Ecto neural progenitor cell (in vitro differentiated cells): ENCODE measurements at places on chromosomes 13 and 19.

DNA sequence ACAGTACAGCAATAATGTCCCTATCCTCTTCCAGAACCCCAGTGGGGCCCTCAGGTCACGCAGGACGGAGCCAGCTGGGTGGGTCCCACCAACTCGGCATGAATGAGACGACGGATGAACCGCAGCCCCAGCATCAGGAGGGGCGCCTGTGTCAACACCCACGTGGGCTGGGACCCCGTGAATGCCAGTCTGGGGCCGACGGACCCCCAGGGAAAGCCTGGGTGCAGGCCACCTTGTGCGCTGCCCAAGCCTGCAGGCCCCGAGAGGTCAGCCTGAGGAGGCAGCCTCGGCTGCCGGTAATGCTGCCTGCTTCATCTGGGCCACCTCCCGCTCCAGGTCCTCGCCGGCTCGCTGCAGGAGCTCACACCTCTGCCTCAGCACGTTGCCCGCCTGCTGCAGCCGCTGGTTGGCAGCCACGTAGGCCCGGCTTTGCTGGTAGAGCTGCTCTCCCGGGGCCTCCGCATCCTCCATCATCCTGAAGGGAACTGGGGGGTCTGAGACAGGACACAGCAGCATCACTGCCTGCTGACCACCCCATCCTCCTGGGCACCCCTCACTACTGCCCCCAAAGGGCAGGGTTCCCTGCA, 4.2 kb downstream of the C19orf25 start:
- no peak for DNase-seq

DNA sequence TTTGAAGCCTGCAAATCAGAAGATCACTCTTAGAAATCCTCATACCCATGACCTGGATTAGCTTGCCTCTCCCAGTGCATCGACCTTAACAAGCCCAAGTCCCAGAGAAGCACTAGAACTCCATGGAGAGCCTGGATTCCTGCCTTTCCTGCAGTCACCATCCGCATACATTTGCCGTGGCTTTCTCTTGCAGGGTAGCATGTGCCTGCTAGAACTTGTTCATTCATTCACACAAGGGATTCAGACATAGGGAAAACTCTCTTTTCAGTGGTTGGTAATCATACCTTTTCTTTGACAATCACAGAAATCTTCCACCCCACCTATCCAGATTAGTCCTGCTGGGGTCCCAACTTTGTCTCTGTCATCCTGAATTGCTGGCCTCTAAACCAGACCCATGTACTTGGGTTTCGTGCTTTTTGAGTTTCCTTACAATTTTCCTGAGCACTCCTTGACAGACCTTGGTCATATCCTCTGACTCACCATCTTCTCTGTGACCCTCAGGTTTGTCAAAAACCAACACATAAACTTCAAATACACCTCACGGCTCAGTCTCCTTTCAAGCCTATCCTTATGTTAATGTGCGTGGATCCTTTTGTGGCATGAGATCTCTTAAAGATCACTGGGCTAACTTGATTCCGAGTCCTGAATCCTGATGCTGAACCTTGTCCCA, 355.0 kb downstream of the MYO16 start:
- DNase-seq: no peak

DNA sequence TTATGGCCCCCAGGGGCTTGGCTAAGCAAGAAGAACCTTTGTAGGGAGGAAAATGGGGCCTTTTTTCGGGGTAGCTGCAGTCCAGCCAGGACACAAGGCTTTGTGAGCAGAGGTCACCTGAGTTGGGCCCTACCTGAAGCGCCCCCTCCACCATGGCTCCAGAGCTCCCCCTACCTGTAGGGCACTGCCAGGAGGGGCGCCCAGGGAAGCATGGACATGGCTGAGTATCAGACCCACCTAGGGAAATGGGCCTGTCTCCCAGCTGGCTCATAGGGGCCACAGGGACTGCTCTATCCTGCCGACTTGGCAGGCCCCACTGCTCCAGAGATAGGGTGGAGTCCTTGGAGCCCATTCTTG, 9.0 kb upstream of the CEBPA start:
- DNase-seq: no peak

GRCh38 chr13:73288596-73288995, 229.8 kb downstream of the KLF5 start:
- no peak for DNase-seq

DNA sequence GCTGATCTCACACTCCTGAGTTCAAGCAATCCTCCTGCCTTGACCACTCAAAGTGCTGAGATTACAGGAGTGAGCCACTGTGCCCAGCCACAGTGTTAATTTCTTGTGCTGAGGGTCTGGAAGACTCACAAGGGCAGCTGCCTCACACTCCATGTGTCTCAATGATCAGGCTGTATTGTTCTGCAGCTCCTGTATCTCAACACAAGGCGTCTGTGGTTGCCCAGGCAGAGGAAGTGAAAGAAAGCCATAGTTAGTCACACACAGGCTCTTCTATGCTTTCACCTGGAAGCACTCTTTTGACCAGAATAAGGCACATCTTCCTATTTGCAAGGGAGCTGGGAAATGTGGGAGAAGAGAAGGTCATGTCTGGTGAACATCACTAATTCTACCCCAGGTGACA, 107.3 kb upstream of the ZNF507 start:
- DNase-seq: no peak

DNA sequence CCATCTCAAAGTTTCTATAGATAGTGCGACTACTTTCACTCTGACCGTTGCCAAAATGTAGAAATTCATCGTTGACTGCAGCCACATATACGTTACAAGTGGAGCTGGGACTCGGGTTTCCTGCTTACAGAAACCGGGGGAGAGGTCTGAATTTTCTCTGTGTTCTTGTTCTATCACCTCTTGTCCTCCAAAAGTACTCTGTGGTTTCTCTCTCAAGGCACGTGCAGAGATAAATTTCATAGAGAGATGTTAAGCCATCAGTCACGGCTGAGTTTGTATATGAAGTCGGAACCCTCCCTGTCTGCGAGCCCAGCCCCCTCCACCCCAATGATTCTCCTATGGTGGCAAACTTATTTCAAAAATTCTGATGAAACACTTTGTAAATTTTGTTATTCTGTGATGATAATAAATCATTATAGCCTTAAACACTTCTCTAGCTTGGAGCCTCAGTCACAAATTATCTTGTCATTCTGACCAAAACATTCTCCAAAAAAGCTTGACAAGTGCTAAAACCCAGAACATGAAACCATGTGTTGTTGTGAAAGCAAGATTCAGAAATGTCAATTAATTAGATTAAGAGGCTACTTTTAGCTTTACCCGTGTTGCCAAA, 87.5 kb downstream of the TSHZ3 start:
- DNase-seq: no peak

DNA sequence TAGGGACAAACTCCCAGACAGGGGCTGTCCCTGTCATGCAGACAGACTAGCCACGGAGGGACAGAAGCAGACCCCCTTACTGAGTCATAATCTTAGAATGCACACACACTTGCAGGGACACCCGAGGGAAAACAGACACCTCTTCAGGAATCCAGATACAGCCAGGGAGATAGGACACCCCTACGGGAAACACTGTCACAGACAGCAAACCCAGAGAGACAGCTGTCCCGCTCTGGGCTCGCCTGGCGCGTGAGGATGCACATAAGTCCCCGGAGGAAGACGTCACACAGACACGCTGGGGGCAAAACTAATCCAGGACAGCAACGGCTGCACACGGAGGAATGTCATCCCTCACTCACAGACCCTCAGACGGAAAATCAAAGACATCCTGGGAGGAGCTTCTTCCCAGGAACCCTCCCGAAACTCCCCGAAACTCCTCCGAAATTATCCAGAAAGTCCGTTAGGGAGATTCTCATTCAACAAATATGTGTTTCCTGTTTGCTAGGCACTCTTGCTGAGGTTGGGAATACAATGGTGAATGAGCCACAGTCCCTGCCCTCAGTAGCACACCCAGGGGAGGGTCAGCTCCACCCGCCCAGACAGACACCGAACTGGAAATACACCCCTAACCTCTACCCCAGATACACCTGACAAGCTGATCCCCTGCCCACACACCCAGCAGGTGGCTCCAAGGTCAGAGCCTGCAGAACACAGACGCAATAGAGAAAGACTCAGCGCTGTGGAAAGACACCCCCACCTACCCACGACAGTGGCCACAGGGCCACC, 15.2 kb upstream of the TOMM40 start:
- DNase-seq: no peak

GRCh38 chr13:41709511-41709910, 251.4 kb downstream of the VWA8 start:
- DNase-seq: no peak

- no peak for DNase-seq
Measured at GRCh38 chr13:42485272-42485671, 88.7 kb upstream of the TNFSF11 start.

GRCh38 chr13:27446986-27447583, 3.3 kb downstream of the MTIF3 start:
- DNase-seq: no peak

GRCh38 chr13:33846303-33847062, 28.5 kb downstream of the RFC3 start:
- no peak for DNase-seq

- DNase-seq: no peak
Measured at GRCh38 chr13:21282065-21282464, 105.6 kb downstream of the MRPL57 start.

GRCh38 chr13:111216166-111216960, 101.3 kb downstream of the ARHGEF7 start:
- DNase-seq: no peak

- DNase-seq: peak; percentile 60
Measured at GRCh38 chr19:13277104-13277809, 127.0 kb downstream of the IER2 start.

- no peak for DNase-seq
Measured at GRCh38 chr19:5679289-5680083, 830 bp downstream of the MICOS13 start.

DNA sequence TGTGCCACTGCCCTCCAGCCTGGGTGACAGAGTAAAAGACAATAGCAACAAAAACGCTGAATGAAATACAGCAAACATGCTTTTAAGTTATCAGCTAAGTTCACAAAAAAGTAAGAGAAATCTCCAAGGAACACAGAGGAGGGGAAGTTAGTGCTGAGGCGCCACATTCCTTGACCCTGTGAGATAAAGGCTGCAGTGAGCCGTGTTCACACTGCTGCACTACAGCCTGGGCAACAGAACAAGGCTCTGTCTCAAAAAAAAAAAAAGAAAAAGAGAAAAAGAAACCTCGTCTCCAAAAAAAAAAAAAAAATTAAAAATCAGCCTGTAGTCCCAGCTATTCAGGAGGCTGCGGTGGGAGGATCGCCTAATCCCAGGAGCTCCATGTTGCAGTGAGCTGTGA, 16.3 kb upstream of the DOCK6 start:
- no peak for DNase-seq

GRCh38 chr19:50629801-50630200, 9.9 kb downstream of the SYT3 start:
- DNase-seq: no peak

DNA sequence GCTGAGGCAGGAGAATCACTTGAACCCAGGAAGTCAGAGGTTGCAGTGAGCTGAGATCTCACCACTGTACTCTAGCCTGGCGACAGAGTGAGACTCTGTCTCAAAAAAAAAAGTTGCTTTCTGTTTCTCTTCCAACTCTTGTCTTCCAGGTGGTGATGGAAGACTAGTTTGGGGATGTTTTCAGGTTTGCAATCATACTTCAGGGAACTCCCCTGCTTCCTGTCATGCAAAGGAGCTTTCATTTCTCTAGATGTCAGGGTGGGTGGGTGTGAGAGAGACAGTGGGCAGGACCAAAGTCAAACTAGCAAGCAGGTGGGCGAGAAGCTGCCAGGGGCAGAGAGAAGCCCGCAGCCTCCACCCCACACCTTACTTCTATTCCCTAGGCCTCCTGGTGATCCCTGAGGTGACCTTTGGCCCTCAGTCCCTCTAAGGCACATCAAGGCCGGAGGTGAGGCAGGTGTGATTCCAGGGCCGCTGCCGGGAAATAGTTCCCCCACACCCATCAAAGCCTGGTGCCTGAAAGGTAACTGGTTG, 25.7 kb downstream of the CCNE1 start:
- DNase-seq: no peak

DNA sequence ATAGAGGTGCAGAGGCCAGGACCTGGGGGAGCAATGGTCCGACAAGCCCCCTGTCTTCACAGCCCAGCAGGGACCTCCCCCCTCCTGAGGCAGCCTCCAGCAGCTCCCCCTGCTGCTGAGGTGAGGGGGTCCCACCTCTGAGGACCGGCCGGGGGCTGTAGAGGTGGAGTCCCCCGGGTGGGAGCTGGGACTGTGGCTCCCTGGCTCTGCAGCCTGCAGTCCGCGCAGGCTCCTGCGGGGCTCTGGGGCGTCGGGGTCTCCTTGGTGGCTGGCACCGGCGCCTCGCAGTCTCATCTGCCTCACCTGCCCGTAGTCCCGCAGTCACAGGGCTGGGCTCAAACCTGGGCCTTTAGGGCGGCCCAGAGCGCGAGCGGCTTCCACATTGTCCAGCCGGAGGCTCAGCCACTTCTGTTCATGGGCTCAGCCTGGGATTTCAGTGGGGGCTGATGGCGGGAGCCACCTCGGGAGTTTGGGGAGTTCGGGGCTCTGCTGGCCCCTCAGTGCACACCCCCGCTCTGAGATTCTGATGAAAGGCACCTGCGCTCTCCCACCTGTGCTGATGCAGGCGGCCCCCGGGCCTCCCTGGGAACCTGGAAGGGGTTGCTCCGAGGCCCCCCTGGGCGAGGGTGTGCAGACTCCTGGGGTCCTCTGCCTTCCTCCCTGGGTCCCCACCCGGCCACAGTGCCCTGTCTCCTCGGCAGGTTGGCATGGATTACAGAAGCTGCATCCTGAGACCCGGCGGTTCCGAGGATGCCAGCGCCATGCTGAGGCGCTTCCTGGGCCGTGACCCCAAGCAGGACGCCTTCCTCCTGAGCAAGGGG, 7.0 kb upstream of the ZNF554 start:
- DNase-seq: no peak

GRCh38 chr19:30648866-30649862, 277.0 kb downstream of the ZNF536 start:
- DNase-seq: no peak

- no peak for DNase-seq
Measured at GRCh38 chr13:20799726-20800416, 26.1 kb upstream of the EEF1AKMT1 start.

DNA sequence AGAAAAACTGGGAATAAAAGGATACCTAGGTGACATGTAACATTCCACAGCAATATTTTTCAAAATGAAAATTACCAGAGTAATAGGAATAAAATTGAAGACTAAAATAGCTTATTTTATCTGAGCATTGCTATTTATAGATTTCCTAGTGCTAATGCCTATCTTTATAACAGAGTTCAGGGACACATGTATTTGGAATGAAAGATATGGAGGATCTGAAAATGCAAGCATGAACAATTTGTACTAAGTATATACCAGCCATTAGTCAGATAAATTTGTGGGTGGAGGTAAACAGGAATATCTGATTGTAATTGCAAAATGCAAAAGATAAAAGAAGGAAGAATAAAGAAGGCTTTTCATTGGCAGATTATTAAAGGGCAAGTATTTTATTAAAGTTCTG, 345.9 kb downstream of the GPC5 start:
- no peak for DNase-seq
